ENCODE measurements at places on chromosomes 6 and 20.

DNA sequence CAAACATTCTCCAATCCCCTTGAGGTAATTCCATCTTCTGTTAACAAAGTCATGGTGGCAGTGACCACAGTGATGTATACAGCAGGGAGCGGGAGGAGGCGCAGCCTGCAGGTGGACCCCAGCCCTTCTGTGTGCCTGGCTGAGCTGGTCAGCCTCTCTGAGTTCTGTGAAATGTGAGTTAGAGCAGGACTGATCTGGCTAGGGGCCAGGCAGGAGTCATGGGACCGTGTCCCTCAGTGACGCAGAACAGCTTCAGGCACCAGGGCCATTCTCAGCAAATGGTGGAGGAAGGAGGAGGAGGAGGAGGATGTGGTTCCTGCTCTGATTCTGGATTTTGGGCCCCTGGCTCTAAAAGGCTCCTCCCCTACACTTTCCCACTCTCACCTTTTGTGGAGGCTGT lies 6.9 kb downstream of the PHACTR3 start:
- DNase-seq = no peak

DNA sequence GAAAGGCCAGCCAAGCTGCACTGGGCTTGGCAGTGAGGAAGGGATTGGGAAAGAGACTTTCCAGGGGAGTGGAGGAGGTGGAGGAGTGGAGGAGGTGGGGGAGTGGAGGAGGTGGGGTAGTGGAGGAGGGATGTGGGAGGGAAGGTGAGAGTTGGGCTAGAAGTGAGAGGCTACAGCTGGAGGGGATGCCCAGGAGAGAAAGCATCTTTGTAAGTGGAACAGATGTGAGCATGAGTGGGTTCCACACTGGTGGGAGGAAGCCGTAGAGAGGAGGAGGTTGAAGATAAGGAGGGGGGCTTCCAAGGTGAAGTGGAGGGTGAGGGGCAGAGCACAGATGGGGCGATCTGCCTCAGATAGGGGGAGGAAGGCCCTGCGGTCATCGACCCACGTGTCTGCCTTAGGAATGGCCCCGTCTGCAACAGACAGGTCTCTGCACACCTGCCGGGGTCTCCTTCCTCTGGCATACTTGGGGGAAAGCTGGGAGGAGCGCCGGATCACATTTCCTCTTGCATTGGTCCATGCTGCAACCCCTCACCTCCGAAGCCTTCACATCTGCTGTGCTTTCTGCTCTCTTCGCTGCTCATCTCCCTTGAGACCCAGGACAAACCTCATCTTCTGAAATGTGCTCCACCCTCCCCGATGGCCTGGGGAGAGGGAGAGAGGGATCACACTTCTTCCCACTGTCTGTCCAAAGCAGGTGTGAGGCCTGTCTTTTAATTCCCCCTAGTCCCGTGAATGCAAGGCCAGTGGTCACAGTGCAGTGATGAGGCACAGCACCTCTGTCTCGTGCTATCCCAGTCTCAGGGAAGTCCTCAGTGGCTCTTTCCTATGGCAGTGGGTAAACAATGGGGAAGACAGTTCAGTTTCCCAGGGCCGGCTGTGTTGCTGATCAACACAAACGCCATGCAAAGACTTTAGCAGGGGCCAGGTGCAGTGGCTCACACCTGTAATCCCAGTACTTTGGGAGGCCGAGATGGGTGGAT lies 48.6 kb upstream of the SNX9 start:
- peak; percentile 53 for DNase-seq

DNA sequence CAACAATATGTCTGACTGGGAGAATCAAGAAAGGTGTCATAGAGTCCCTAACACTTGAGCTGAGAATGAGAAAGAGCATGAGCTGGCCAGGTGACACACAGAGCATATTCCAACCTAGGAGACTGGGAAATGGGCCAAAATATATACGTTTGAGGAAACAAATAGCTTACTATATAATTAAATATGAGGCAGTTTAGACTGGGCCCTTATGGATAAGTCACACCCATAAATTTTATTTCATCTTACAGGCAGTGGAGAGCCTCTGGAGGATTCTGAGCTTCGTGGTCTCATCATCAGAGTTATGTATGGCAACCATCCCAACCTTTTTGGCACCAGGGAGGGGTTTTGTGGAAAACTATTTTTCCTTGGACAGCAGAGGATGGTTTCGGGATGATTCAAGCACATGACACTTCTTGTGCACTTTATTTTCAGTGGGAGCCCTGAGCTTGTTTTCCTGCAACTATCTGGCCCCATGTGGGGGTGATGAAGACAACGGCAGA lies 12.9 kb upstream of the NQO2 start:
- DNase-seq = no peak

GRCh38 chr6:157469378-157469777 lies 88.4 kb downstream of the ZDHHC14 start:
- DNase-seq = no peak

GRCh38 chr6:169070506-169071176 lies 183.0 kb downstream of the THBS2 start:
- DNase-seq = no peak

GRCh38 chr6:20284672-20285071 lies 72.4 kb upstream of the MBOAT1 start:
- no peak for DNase-seq

DNA sequence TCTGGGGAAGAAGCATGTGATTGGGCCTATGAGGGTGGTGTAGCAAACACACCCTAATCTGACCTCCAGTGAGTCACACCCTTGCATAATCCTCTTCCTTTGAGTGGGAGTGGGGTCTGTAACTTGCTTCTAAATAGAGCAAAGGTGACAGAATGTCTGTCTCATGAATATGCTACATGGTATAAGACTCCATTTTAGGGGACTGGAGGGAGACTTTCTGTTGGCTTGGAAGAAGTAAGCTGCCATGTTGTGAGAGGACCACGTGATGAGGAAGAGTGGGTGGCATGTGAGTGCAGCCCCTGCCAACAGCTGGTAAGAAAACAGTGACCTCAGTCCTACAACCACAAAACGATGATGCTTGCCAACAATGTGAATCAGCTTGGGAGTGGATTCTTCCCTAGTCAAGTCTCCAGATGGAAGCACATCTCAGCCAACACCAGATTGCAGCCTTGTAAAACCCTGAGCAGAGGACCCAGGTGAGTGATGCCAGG lies 3.7 kb downstream of the AK9 start:
- DNase-seq = no peak

DNA sequence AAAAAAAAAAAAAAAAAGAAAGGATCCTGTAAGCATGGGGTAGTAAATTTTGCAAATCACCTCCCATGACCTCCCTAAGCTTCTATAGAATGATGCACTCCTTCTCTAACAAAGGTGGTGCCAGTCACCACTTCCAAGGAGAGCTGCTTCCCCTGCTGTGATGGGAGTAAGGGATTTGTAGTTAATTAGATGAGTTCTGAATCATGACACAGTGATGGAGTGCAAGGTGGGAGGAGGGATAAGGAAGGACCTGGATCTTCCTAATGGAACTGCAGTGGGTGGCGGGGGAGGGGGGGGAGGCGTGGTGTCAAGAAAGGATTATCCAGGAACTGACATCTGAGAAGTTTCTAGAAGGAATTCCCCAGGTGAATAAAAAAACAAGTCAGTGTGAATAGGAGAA lies 47.8 kb downstream of the NRN1 start:
- no peak for DNase-seq

GRCh38 chr6:119426619-119427018 lies 77.1 kb upstream of the MAN1A1 start:
- DNase-seq = no peak

- no peak for DNase-seq
Observed at GRCh38 chr6:107545763-107546162, 55.8 kb downstream of the SOBP start.

GRCh38 chr6:63272397-63272796 lies 47.4 kb downstream of the LGSN start:
- no peak for DNase-seq

DNA sequence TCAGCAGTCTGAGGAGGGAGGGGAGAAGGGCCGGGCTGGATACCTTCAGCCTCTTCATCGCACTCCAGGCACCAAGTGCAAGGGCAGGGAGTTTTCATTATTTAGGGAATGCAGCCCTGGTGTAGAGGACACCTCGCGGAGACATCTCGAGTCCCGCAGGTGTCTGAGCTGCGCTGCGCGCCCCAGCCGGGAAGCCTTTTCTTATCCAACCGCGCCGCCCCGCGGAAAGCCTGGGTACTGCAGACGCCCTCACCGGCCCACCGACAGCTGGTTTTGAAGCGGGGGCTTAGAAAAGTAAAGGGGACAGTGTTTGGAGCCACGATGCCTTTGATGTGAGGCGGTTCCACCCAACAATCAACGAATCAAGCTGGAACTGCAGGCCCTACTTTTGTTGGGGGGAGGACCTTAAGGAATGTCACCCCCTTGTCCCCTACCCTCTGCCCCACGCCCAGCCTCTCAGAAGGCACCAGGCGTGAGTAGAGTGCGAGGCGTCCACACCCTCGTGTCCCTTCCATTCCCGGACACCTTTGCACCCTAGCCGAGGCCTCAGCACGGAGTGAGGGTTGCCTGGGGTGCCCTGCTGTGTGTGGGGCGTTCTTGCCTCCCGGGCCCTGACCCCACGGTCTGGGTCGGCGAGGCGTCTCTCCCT lies 8.6 kb downstream of the NKX2-2 start:
- DNase-seq = no peak

DNA sequence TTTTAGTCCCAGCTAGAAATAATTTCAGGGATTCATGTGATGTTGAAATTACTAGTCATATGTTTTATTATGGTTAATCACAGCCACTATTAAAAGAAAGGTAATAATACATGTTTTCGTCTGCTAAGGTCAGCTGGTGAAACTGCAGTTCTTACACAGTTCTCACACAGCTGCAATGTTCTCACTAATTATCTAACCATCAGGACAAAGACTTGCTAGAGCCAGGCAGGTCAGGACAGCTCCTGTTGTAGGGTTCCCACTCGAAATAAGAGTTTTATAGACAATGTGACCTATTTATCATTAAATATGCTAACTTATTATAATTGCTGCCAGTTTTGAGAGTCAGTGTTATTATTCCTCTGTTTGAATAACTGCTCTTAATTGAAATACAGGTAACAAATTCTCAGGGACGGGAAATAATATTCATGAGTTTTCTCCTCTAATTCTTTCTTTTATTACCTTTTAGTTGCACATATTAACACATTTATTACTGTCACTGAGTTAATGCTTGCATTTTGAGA lies 97.9 kb downstream of the GJA1 start:
- DNase-seq = no peak

DNA sequence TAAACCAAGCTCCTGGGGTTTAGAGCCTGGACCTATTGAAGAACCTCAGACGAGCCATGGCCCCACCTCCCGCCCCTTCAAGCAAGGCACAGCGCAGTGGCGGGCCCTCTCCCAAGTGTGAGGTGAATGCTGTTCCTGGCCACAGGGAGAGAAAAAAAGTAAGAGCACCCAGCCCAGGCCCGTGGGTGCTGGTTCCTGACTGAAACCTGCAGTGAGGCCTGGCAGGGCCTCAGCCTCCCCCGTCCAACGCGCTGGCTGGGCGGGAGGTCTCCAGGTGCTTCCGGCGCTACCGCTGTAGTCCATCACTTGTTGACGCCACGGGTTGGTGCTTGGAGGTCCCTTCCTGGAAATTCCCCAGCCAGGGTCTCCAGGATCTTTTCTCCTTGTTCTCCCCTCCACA lies 5.5 kb upstream of the FAM83C start:
- DNase-seq = no peak

- DNase-seq = no peak
Observed at GRCh38 chr6:162371121-162371520, 356.4 kb downstream of the PRKN start.

GRCh38 chr6:113860181-113860955 lies 3.2 kb downstream of the MARCKS start:
- no peak for DNase-seq

GRCh38 chr6:144321839-144322591 lies 36.9 kb downstream of the UTRN start:
- DNase-seq = no peak

- DNase-seq = no peak
Observed at GRCh38 chr6:43275801-43276576, 22.1 kb upstream of the SLC22A7 start.

DNA sequence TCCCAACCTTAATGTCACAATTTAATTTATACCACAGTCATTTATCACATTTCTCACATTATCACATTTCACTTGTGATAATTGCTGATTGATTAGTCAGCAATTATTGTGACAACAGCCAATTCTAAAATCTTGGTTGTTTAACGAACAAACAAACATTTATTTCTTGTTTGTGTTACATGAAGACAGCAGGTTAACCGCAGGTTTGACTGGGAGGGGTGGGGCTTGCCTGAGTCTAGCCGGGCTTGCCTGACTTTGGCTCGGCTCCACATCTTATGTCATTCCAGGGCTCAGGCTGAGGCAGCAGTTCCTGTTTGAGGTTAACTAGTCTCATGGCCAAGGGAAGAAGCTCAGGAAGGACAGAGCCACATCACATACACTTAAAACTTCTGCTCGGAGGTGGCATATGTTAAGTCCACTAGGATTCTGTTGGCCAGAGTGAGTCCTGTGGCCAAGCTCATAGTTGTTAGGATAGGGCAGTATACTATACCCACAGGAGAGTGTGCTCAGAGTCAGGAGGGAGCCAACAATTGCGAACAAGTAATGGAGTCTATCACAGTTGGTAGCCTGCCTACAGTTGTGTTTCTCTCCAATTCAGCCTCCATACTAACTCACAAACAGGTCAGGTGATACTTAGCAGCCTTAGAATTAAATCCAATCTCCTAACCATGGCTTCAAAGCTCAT lies 90.0 kb upstream of the IFNGR1 start:
- DNase-seq = no peak

DNA sequence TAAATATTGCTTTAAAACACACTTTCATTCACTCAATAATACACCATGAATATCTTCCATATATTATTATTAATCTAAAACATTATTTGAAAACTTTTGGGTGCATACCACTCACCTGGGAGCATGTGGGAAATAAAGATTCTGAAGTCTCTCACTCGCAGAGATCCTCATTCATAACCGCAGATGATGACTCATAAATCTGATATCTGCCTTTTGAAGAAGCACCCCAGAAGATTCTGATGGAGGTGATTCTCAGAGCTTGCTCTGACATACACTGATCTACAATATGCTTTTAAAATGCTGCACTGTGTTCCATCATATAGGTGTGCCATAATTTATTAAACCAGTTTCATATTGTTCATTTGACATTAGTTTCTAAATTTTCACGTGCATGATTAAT lies 135.0 kb upstream of the SGK1 start:
- DNase-seq = no peak

All from esophagus squamous epithelium (tissue), 5 donors.